Stimulated activated CD8-positive, alpha-beta memory T cell treated with anti-CD3 and anti-CD28 coated beads, Interleukin-4, amount 100 ng/mL, for 48 hours (primary cell): ENCODE measurements at places on chromosomes 6 and 20.

- no peak for DNase-seq
Observed at GRCh38 chr20:52748285-52748932, 223.7 kb upstream of the TSHZ2 start.

GRCh38 chr6:22929311-22929985 lies 360.1 kb downstream of the HDGFL1 start:
- DNase-seq: no peak

DNA sequence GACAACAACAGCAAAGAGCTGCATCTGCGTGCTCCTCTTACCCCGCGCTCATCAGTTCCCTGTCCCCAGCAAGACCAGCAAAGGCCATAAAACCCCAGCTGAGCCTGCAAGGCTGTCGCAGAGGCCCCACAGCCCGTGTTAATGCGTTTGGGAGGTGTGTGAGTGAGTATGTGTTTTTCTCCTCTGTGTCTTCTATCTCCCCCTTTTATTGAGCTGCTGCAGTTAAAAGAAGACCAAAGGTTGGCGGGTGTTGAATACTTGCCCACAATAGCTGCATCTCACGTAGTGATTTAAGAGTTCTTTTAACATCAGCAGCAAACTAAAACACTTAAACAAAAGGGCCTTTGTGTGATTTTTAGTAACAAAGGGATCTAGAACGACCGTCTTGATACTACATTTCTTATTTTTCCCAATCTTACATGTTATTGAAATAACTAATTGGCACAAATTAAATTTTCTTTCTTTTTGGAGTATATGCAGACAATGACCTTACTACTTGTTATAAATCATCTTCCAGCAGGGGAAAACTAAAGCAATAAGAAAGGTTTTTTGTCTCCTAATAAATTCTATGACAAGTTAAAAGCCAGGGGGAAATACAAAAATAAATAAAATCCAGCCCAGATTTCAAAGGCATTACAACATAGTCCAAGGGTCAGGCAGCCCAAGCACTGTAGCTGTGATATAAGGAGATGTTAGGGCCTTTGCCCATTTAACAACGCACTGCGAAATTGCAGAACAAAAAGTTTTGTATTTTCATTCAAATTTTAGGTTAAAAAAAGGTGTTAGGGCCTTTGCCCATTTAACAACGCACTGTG lies 27.2 kb upstream of the CNKSR3 start:
- DNase-seq: no peak

GRCh38 chr6:157510323-157511188 lies 129.6 kb downstream of the ZDHHC14 start:
- DNase-seq: peak; percentile 28

GRCh38 chr6:163017801-163018200 lies 290.0 kb downstream of the PACRG start:
- no peak for DNase-seq

DNA sequence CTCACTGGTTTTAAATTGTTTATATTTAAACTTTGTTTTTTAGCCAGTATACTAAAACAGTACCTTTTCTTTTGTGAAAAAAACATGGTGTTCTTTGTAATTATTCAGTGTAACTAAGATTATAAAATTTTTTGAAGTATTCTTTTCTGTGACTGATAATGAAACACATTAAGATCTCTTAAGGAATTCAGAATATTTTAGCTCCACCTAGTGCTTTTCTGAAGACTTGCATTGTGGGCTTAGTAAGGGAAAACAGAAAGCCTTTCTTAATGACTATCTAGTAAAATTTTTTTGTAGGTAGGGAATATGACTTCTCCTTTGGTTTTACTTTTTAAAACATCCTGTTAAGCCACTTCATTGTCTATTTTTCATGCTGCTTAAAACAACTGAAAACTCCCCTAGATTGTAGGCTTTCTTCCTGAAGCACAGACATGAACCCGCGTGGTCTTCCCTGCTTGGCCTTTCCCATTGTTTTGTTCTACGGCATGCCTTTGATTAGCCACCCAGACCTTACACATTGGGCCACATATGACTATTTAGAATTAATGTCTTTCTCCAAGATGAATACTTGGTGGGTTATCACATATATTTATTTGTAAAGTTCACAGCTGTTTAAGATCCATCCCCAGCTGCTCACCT lies 72.1 kb downstream of the AFDN start:
- DNase-seq: no peak

DNA sequence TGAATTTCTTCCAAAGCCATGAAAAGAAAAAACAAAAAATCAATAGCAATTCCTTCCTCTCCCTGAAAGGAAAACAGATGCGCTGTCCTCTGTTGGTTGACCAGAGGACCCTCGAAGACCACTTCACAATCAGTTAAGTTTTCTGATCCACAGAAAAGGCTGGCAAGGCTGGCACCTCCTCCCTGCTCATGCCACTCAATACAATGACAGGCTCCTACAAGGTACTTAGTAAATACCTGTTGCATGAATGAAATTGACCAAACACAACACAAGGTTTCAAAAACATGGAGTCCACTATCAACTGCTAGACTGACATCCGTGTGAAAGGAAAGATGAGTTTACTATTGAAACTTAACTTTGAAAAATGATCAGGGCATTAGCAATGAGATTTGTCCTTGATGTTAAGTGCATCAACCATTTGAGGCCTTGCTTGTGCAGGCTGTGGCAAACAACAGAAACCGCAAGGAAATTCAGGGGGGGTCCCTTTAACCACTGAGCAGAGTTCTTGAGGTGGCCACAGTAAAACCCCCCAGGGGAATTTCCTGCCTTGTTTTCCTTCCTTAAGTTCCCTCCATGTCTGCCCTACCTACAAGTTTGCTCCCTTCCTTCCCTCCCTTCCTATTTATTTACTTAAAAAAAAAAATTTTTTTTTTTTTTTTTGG lies 27.9 kb upstream of the RTF2 start:
- DNase-seq: peak; percentile 77

- DNase-seq: no peak
Observed at GRCh38 chr6:80234401-80234800, 127.9 kb downstream of the BCKDHB start.

DNA sequence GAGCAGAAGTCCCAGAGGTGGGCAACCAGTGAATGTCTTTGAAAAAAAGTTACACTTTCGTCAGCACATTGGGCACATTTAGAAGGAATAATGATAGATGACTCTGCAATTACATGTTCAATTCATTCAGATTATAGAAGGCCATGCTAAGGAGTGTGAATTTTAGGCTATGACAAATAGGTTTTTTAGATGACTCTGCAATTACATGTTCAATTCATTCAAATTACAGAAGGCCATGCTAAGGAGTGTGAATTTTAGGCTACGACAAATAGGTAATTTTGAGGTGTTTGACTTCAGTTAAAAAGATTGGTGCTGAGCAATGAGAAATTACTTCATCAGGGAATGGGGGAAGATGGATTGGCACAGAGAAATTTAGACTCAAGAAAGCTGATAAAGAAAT lies 744.9 kb upstream of the MMS22L start:
- DNase-seq: no peak

GRCh38 chr20:53829724-53830521 lies 236.3 kb upstream of the ZNF217 start:
- DNase-seq: no peak

- no peak for DNase-seq
Observed at GRCh38 chr6:116969211-116969863, 92.3 kb downstream of the RFX6 start.
